CD14-positive monocyte (primary cell): ENCODE measurements at places on chromosomes 2 and 18.

GRCh38 chr2:110827511-110827910, 95.1 kb downstream of the ACOXL start:
- no peak for DNase-seq

- no peak for DNase-seq
Measured at GRCh38 chr2:167013227-167013626, 124.9 kb downstream of the XIRP2 start.

DNA sequence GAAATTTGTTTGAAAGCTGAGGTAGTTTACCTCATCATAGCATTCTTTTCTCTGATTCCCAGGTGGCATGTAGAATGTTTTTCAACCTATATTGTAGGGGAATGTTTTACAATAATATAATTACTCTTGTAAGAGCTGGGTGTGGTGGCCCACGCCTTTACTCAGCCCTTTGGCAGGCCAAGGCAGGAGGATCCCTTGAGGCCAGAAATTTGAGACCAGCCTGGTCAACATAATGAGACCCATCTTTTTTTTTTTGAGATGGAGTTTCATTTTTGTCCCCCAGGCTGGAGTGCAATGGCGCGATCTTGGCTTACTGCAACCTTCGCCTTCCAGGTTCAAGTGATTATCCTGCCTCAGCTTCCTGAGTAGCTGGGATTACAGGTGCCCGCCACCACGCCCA, 3.6 kb downstream of the USP39 start:
- DNase-seq: no peak

GRCh38 chr2:241051578-241052487, 50.3 kb downstream of the MTERF4 start:
- DNase-seq: no peak

DNA sequence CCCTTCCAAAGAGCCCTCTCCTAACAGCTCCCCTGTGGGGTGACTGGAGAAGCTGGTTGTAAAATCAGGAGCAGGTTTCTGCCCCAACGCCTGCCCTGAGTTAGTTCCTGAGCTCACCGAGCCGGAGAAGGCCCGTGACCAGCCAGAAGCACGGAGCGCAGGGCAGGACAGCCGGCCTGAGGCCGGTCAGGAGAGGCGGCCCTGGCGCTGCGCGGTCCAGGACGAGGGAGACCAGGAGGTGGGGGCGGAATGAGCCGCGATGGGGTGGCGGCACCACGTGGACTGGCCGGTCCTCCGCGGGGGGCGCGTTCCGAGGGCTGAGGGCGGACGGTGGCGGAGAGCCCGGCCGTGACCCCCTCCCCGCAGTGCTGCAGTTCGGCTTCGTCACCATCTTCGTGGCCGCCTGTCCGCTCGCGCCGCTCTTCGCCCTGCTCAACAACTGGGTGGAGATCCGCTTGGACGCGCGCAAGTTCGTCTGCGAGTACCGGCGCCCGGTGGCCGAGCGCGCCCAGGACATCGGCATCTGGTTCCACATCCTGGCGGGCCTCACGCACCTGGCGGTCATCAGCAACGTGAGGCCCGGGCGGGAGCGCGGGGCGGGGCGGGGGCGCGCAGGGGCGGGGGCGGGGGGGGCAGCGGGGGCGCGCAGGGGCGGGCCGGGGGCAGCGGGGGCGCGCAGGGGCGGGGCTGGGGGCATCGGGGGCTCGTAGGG, 29.0 kb downstream of the ANO7 start:
- DNase-seq: peak; percentile 21

DNA sequence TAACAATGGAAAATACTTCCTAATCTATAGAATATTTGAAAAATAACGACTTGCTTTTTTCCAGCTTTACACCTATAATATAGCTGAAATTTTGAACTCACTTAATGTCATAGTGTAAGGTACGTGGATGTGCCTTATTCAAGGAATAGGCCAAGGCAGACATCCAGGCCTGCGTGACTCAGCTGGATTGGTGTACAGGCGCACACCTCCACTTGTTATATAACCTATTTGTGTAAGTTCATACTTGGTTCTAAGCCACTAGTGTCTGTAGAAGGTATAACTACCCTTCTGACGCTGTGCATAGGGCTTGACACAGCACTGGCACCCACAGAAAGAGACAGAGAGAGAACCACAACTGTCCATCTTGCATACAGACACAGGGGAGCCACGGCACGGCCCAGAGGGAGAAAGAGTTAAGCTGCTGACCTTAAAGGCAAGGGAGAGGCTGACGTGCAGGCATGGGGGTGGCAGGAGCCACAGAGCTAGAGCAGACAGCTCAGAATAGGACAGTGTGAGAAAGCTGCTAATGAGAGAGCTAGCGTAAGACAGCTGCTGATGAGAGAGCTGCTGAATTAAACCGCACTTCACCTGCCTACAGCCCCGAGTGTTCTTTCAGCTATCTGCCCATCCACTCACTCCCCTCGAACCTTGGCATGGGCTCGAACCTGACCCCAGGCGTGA, 16.1 kb downstream of the CCDC178 start:
- no peak for DNase-seq

DNA sequence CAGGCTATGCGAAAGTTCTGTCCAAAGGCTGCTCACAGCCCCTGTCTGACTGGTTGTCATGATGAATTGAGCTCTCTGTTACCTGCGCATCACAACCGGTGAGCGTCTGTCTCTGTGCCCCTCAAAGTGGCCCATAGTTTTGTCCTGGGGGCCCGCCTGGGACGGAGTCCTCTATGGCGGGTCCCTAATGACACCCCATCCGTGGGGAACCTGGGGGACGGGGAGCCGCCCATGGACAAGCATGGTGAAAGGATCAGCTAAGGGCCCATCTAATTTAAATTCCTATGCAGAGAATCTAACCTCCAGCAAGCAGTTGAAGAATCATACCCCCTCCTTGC, 473 bp downstream of the ELMOD3 start:
- no peak for DNase-seq

DNA sequence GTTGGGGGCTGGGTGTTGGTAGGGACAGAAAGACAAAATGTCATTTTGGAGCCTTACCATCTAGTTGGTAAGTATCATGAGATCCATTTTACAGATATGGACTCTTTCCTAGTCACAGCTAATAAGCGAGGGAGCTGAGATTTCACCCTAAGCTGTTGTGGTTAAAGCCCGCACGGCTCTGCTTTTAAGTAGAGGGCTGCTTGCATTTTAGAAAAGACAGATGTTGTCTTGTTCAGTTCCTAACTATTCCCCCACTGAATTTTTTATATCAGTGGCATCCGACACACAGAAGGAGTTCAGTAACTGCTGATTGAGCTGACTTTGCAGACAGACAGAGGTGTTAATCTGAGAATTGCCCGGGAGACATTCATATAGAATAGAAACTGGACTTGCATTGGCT, 3.7 kb downstream of the QPCT start:
- DNase-seq: no peak
